HCT116 (cell line): ENCODE measurements at places on chromosomes 16 and 17. TPM values are rescaled to one million over a fixed set of nuclear protein-coding genes. Genes with fewer than 3 reads are reported as not detected.

Gene SLC47A1
- 0.17 TPM for total RNA-seq

GRCh38 chr17:958712-959451 is 20.7 kb downstream of the NXN start:
- no peaks in the 10 kb centered on the region for H3K27me3 ChIP-seq
- H3K4me1 ChIP-seq: peaks cover 81% of the 10 kb centered on the region
- H3K27ac ChIP-seq: no peak overlapping the region

- H3K4me3 ChIP-seq: no peak overlapping the region
- no peaks in the 10 kb centered on the region for H3K36me3 ChIP-seq
- DNase-seq: no peak
- H3K27me3 ChIP-seq: no peaks in the 10 kb centered on the region
- H3K4me1 ChIP-seq: no peaks in the 10 kb centered on the region
Observed at GRCh38 chr16:15829460-15829859, 27.4 kb downstream of the MYH11 start.

Gene ESRP2
- total RNA-seq: 42.5 TPM

DNA sequence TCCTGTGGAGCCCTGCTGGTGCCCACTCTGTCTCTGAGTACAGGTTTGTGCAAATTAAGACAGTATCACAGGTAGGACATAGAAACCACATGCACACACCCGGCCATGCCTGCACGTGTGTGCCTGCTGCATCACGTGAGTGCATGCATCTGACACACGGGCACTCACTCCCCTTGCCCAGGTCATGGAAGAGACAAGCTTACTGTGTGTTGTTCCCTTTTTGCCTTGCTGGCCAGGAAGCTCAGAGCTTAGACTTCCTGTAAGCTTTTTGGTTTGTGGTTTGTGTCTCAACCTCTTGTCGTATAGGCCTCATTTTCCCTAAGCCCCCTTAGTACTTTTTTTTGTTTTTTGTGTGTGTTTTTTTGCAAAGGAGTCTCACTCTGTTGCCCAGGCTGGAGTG is 25.0 kb downstream of the ZNF469 start:
- H3K27me3 ChIP-seq: no peaks in the 10 kb centered on the region
- H3K4me3 ChIP-seq: no peak overlapping the region
- H3K36me3 ChIP-seq: no peaks in the 10 kb centered on the region
- no peak overlapping the region for H3K27ac ChIP-seq
- no peak for DNase-seq
- peaks cover 5% of the 10 kb centered on the region; the same call in 1 of the 2 replicates for H3K4me1 ChIP-seq

- H3K27ac ChIP-seq: no peak overlapping the region
- DNase-seq: no peak
- H3K4me1 ChIP-seq: peaks cover 5% of the 10 kb centered on the region
- H3K36me3 ChIP-seq: no peaks in the 10 kb centered on the region
Observed at GRCh38 chr17:36657390-36657762, 56.0 kb downstream of the MRM1 start.

Gene LCMT1
- total RNA-seq: 52.4 TPM

DNA sequence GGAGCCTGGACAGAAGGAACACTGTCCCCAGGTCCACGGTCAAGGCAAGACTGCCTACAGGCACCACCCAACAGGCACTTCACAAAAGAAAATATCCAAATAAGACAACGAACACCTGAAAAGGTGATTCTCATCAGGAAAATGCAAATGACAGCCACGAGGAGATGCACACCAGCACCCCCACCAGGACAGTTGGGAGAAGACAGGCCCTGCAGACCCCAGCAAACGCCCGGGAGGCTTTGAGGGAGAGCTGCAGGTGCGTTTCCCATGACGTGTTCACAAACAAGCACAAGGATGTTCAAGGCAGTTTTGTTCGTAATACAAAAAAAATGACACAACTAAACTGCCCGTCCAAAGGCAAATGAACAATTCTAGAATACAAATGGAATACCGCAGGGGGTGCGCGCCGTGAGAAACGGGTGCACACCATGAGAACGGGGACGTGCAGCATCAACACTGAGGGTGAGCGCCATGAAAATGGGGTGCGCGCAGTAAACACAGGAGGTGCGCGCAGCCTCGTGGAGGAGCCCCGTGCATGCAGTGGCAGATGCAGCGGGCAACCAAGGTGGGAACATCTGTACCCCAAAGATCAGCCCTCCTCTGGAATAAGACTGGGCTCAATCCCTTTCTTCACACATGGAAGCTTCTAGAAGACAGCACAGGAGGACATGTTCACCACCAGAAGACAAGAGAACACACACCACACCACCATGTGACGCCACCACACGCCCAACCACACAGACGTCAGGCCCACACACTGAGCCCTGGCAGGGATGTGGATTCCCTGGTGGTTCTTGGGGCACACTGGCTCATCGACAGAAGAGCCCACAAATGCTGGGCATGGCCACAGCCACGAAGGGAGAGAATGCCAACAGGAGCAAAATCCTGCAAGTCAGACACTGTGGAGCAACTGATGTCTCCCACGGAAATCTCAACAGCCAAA is 91.2 kb downstream of the ZNF778 start:
- H3K4me3 ChIP-seq: no peak overlapping the region
- H3K4me1 ChIP-seq: no peaks in the 10 kb centered on the region
- H3K36me3 ChIP-seq: peaks cover 48% of the 10 kb centered on the region; the same call in 1 of the 2 replicates
- DNase-seq: no peak
- H3K27me3 ChIP-seq: no peaks in the 10 kb centered on the region

Gene CTRB2
- total RNA-seq: 10.0 TPM

Gene JPH3
- 0.10 TPM for total RNA-seq

Gene VTN
- 1.5 TPM for total RNA-seq

- peaks cover 3% of the 10 kb centered on the region; the same call in 1 of the 2 replicates for H3K36me3 ChIP-seq
- peaks cover 30% of the 10 kb centered on the region for H3K4me1 ChIP-seq
- H3K4me3 ChIP-seq: 0 out of 2 replicates have a peak overlapping the region, but pooled peaks have one; percentile 80
- no peak for DNase-seq
Observed at GRCh38 chr17:76707985-76708807, 2.6 kb downstream of the MXRA7 start.

GRCh38 chr16:24075302-24075701 is 180.8 kb upstream of the CACNG3 start:
- H3K4me3 ChIP-seq: no peak overlapping the region
- H3K36me3 ChIP-seq: no peaks in the 10 kb centered on the region
- no peak overlapping the region for H3K27ac ChIP-seq
- H3K4me1 ChIP-seq: no peaks in the 10 kb centered on the region
- peaks cover 31% of the 10 kb centered on the region for H3K27me3 ChIP-seq
- no peak for DNase-seq

- H3K36me3 ChIP-seq: peaks cover under 1% of the 10 kb centered on the region
- H3K27ac ChIP-seq: no peak overlapping the region
- H3K4me3 ChIP-seq: no peak overlapping the region
- DNase-seq: no peak
- no peaks in the 10 kb centered on the region for H3K4me1 ChIP-seq
Observed at GRCh38 chr17:14084955-14085354, 15.7 kb downstream of the COX10 start.

Gene MPP2
- 16.4 TPM for total RNA-seq

GRCh38 chr17:68318103-68318991 is 27.1 kb downstream of the ARSG start:
- no peaks in the 10 kb centered on the region for H3K36me3 ChIP-seq
- H3K27me3 ChIP-seq: no peaks in the 10 kb centered on the region
- no peak overlapping the region for H3K4me3 ChIP-seq
- peaks cover 29% of the 10 kb centered on the region for H3K4me1 ChIP-seq
- peak; percentile 78 for DNase-seq
- peak overlapping the region; percentile 31 for H3K27ac ChIP-seq

GRCh38 chr16:68385371-68385770 is 62.9 kb downstream of the SMPD3 start:
- no peak overlapping the region for H3K4me3 ChIP-seq
- no peaks in the 10 kb centered on the region for H3K36me3 ChIP-seq
- no peaks in the 10 kb centered on the region for H3K27me3 ChIP-seq
- no peak overlapping the region for H3K27ac ChIP-seq
- no peak for DNase-seq

GRCh38 chr17:81902653-81903414 is 796 bp downstream of the NPB start:
- no peak for DNase-seq
- no peaks in the 10 kb centered on the region for H3K36me3 ChIP-seq

Gene VASN
- 6.3 TPM for total RNA-seq

Gene CRYM
- total RNA-seq: 4.9 TPM

DNA sequence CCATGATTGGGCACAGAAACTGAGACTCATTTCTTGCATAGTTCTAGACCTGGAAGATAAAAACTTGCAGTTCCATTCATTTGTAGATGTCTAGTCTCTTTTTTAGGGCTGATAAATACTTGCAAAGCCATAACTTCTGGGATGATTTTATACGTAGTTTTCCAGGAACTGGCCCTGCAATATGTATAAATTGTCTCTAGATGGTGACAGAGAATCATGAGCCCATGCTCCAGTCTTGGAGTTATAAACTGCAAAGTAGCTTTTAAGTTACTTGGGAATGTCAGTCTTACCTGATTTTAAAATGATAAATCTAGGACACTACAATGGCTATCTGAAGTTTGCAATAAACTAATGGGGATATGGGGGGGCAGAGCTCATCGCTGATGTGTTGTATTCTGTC is 3.0 kb upstream of the ADAMTS18 start:
- no peaks in the 10 kb centered on the region for H3K4me1 ChIP-seq
- no peak overlapping the region for H3K4me3 ChIP-seq
- peaks cover 29% of the 10 kb centered on the region for H3K27me3 ChIP-seq
- no peak for DNase-seq
- no peaks in the 10 kb centered on the region for H3K36me3 ChIP-seq

Gene MRPL58
- total RNA-seq: 80.5 TPM

GRCh38 chr17:31321966-31322365 is 544 bp upstream of the EVI2A start:
- no peaks in the 10 kb centered on the region for H3K27me3 ChIP-seq
- H3K27ac ChIP-seq: no peak overlapping the region
- H3K4me3 ChIP-seq: no peak overlapping the region
- no peak for DNase-seq
- H3K36me3 ChIP-seq: no peaks in the 10 kb centered on the region; the same call in 1 of the 2 replicates

- DNase-seq: no peak
- no peak overlapping the region for H3K4me3 ChIP-seq
- H3K4me1 ChIP-seq: no peaks in the 10 kb centered on the region
- H3K27ac ChIP-seq: no peak overlapping the region
Observed at GRCh38 chr16:30457256-30457655, 11.6 kb upstream of the SEPHS2 start.

Gene MPP3
- 19.5 TPM for total RNA-seq
